ENCODE measurements at places on chromosomes 1 and 21.

GRCh38 chr1:181632492-181632891, 149.2 kb downstream of the CACNA1E start:
- no peak for DNase-seq

- no peak for DNase-seq
Measured at GRCh38 chr1:246772686-246773085, 48.5 kb downstream of the SCCPDH start.

- no peak for DNase-seq
Measured at GRCh38 chr21:46555678-46556077, 49.2 kb downstream of the S100B start.

- DNase-seq, result no peak
Measured at GRCh38 chr1:200154069-200154767, 126.7 kb downstream of the NR5A2 start.

GRCh38 chr1:117161887-117162286, 40.3 kb upstream of the TRIM45 start:
- DNase-seq, result peak; percentile 66

DNA sequence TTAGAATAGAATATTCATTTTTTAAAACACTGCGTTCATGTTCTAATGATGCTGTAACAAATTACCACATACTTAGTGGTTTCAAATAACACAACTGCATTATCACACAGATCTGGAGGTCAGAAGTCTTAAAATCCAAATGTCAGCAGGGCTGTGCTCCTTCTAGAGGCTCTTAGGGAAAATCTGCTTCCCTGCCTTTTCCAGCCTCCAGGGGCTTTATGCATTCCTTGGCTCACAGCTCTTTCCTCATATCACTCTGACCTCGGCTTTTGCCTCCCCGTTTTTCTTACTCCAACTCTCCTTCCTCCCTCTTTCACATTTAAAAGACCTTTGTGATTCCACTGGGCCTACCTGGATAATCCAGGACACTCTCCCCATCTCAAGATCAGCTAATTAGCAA, 18.6 kb upstream of the FMN2 start:
- DNase-seq, result no peak

- no peak for DNase-seq
Measured at GRCh38 chr1:155529929-155530328, 32.7 kb downstream of the ASH1L start.

DNA sequence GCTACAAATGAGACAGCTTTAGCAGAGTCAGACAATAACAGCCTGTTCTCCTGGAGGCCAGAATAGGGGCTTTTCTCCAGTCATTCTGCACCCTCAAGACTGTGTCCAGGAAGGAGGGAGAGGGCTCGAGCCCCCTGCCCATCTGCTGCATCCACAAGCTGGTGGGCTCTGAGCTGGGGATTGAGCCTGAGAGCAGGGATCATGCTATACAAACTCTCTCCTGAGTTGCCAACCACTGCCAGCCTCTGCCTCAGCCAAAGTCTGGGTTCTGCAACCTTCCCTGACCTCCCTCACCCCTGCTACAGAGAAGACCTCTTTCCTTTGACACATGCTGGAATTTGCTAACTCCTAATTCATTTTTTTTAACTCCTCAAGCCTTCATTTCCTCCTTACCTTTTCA, 14.8 kb upstream of the PPM1J start:
- DNase-seq, result peak; percentile 64

DNA sequence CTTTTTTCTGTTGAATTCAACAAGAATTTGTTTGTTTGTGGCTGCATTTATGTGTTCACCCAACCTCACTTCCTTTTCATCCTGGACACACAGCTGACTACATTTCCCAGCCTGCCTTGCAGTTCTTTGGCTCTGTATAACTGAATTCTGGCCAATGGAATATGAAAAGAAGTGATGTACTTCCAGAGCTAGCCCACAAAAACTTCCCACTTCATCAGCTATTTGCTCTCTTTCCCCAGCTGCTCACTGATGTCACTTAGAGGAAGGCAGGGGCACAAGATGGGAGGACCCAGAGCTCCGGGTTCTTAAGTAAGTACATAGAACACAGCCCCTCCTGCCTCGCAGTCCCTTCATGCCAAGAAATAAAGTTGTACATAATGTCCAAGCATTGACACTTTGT, 235.0 kb upstream of the FGGY start:
- no peak for DNase-seq

DNA sequence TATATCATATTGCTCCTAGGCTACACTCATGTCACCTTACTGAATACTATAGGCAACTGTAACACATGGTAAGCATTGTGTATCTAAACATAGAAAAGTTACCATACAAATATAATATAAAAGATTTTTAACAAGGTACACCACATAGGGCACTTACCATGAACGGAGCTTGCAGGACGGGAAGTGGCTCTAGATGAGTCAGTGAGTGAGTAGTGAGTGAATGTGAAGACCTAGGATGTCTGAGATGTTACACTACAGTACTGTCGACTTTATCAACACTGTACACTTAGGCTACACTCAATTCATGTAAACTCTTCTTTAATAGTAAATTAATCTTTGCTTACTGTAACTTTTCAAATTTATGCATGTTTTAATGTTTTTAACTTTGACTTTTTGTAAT, 81.0 kb upstream of the PLD5 start:
- no peak for DNase-seq

- DNase-seq, result no peak
Measured at GRCh38 chr1:205449254-205449749, 6.5 kb downstream of the BLACAT1 start.

DNA sequence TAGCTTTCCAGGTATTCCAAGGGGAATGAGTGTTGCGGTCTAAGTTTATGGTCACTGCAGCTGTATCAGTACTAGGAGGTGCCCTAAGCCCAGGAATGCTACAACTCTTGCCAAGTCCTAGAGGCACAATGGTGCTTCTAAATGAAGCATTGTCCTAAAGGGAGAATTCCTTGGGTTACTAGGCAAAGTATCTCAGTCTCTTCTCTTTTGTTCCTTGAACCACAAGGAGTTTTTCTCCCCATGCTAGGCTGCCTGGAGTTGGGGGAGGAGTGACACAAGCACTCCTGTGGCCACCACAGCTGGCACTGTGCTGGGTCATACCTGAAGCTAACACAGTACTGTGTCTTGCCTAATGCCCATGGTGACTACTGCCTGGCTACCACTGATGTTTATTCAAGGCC, 50.7 kb downstream of the KMO start:
- DNase-seq, result no peak

DNA sequence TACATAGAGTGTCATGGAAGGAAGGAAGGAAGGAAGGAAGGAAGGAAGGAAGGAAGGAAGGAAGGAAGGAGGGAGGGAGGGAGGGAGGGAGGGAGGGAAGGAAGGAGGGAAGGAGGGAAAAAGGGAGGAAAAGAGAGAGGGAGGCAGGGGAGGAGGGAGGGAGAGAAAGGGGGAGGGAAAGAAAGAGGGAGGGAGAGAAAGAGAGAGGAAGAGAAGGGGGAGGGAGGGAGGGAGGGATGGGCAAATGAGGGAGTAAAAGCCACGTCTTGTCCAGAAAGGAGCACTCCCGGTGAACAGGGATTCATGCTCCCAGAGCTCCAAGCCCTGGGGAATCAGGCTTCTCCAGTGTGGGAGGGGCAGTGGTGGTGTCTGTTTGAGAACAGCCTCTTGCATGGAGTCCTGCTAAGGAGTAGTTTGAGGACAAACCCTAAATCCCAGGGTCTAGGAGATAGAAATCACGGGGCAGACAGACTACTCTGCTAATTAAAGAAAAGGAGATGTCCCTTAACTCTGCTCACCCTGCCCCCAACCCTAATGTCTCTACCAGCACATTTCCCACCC, 71.6 kb downstream of the TAS1R2 start:
- no peak for DNase-seq

GRCh38 chr21:34625030-34625593, 10.2 kb upstream of the RCAN1 start:
- no peak for DNase-seq

GRCh38 chr1:244089561-244089960, 38.5 kb downstream of the ZBTB18 start:
- no peak for DNase-seq

Data from NCI-H524 treated with DMSO at 0.1 percent for 48 hours (cell line).